Activated CD4-positive, CD25-positive, alpha-beta regulatory T cell treated with anti-CD3 and anti-CD28 coated beads, Interleukin-2, amount 50 U/mL, for 24 hours (primary cell): ENCODE measurements at places on chromosomes 6 and 20.

DNA sequence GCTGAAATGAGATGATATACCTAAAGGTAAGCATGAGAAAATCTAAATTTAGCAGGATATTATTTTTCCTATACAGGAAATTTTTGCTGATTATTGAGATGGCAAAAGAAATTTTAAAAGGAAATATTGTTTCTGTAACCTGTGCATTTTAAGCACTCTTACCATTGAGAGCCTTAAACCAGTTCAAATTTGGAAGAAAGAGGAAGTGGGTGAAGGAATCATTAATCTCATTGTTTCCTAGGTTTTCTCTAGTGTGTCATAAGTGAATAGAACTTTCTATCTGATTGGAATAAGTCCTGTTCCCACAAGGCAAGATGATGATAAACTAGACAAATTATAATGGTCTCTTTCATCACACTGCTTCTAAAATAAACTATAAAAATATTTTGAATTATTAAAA is 22.4 kb upstream of the FKBP1C start:
- no peak for ATAC-seq

- no peak for ATAC-seq
Measured at GRCh38 chr6:119426619-119427018, 77.1 kb upstream of the MAN1A1 start.

- ATAC-seq, result no peak
Measured at GRCh38 chr20:33733654-33734576, 2.1 kb downstream of the ZNF341 start.

DNA sequence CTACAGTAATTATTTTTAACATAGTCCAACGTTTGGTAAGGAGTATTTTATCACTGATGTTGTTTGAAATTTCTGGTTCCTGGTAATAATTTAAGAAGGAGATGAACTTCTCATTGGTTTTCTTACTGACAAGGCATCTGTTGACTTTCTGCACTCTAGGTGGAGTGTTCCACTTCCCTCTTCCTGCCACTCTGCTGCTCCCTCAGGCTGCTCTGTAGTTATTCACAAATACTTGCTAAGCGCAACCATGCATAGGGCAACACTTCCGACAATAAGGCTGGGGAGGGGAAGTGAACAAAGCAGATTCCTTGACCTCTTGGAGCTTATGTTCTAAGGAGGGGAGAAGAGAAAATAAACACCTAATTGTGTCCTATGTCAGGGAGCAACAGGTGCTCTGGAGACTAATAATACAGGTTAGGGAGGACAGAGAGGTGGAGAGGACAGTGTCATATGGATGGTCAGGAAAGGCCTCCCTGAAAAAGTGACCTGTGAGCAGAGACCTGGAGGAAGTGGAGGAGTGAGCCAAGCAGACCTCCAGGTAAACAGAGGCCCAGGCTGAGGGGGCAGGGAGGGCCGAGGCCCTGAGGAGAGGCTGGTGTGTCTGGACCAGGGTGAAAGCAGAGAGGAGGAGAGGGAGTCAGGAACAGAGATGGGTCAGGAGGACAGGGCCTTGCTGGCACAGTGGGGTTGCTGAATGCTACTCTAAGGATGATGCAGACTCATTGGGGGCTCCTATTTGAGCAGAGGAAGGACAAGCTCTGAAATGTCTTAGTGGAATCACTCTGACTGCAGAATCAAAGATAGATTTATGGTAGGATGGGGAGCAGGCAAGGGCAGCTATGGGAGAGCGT is 134.8 kb upstream of the SLC24A3 start:
- no peak for ATAC-seq

DNA sequence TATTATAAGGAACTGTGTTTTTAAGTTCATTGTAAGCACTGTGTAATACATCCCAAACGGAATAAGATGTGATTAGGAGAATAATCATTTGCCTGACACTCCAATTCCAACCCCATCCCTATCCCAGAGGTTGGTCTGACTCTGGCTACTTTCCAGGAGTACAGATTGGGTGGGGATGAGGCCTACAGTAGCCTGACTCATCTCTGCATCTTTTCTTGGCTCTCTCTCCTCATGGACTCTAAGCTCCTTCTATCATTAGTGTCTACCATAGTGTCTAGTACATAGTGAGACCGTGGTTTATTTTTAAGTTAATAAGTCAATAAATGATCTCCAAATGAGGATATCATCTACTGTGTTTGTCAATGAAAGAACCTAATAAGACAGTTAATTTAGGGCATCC is 92.2 kb upstream of the CNKSR3 start:
- ATAC-seq, result no peak

GRCh38 chr6:41573985-41574384 is 27.8 kb downstream of the FOXP4 start:
- no peak for ATAC-seq

DNA sequence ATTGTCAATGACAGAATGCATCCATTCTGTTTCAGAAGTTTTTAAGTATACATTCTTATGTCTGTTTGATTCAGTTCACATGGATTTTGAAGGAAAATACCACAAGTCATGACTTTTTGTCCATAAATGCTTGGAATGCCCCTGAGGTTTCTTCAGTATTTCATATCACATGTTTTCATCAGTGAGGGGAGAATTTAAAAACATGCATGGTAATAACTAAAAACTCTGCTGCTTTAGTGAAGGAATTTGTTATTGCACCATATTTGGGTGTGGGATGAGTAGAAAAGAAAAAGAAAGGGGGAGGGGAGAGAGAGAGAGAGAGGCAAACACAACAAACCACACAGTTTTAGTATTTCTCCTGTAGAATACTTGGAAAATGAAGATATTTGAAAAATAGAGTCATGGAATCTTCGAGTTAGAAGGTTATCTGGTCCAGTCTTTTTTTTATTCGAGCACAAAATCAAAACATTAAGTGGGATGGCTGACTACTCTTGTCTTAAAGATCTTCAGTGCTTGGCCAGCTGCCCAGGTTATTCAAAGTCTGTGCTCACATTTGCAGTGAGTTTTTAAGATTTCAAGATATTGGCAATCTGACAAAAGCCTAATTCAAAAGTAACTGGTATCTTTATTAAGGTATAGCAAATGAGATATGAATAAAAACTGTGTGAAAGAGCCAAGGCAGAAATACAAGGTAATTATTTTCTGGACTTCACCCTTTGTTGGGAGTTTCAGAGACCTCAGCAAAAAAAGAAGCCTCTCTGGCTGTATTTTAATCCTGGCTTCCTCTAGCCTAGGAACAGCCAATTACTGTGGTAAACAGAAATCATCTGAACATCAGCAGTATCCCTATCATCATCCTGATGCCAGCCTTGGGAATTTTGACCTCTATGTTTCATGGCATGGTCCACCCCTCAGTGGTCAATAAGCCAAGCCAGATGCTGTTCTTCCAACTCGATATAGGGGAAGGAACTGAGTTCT is 687.9 kb upstream of the CITED2 start:
- no peak for ATAC-seq

- ATAC-seq, result peak; percentile 68
Measured at GRCh38 chr6:52160472-52161104, 25.6 kb upstream of the IL17A start.

DNA sequence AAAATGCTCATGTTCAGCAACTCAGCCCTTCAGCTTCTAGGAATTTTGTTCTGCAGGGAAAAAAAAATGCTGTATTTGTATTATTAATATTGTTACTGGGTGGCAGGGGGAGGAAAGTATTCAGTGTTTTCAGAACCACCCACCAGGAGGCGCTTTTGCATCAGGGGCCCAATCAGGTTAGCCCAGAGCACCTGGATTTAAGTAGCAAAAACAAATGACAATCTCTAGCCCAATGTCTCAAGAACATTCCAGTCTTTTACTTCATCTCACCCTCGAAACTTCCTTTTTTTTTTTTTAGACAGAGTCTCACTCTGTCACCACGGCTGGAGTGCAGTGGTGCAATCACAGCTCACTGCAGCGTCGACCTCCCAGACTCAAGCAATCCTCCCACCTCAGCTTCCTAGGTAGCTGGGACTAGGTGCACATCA is 635 bp upstream of the C20orf203 start:
- peak; percentile 52 for ATAC-seq

- no peak for ATAC-seq
Measured at GRCh38 chr6:28142446-28142845, 763 bp downstream of the ZKSCAN8 start.

DNA sequence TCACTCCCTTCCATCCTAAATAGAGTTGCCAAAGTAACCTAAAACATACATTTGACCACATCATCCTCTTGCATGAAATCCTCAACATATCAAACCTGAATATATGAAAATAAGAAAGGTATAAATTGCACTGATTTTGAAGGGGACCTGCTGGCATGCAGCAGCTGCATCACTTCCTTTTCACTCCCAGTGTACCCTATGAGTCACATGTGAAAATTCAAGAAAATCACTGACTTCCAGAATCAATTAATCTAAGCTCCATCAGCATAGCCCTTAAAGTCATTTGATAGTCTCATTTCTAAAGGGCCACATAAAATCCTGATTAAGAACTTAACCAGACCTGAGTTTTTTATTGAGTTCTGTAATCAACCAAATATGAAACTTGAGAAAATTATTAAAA is 24.3 kb downstream of the SNX14 start:
- ATAC-seq, result no peak

DNA sequence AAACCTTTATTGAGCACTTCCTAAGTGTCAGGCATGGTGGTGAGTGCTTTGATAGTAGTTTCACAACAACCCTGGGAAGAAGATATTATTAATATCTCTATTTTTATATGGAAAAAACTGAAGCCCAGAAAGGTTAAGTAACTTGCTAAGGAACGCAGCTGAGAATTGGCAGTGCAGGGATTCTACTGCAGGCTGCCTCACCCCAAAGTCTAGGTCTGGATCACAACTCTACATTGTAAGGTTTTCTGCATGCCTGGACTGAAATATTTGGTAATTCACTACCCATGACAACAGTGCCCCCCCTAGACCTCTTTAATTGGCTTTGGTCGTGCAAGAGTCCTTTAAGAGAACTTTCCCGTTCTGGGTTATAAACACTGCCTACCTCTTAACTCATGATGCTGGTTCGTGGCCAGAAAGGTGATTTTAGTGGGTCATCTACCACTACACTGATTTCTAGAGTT is 67.1 kb upstream of the KCNQ5 start:
- no peak for ATAC-seq

DNA sequence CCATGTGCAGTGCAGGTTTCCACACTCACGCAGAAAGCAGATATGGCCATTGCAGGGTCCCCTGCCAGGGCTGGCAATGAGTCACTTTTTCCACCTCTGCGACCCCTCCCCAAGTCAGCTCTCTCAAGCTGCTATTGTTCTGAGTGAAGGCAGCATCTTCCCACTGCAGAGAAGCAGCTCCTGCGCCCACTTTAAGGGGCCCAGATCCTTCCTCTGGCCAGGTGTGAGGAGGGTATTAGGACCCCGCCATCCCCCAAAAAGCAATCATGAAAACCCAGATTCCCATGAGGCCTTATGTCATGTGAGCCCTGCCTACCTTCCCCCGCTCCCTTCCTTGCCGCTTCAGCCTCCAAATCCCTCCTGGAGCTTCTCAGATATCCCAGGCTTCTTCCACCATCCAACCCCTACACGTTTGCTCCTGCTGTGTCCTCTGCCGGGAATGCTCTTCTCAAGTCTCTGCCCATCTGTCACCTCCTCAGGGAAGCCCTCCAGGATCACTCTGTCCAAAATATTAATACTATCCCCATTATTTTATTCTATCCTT is 220.3 kb downstream of the NFATC2 start:
- no peak for ATAC-seq

DNA sequence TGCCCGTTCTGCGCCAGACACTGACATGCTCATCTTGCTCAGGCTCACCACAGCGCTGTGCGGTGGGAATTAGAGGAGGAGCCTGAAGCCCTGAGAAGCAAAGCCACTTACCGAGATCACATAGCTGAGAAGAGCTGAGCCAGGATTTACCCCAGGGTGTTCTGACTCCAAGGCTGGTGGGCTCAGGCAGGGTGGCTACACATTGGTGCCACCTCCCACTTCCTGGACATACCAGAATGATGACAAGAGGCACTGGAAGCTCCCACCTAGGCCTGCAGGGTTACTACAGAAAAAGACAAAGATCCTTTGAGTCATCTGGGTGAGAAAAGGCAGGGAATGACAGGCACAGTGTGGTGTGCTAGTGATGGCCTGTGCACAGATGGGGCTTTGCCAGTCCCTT is 24.4 kb upstream of the FKBP1A start:
- no peak for ATAC-seq

DNA sequence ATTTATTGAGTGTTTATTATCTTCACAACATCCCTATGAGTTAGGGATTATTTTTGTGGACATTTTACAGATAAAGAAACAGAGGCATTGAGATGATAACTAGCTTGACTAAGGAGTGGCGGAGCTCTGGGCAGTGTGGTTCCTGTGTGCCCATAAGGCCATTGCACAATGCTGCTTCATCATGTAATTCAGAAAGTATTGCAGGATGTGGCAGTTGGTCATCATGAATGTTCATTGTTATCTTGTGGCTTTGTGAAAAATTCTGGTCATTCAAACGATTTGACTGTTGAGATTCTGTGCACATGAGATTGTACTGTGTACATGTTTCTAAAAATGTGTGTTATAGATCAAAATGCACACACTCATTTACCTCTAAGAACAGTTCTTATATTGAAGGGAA is 150.8 kb downstream of the ESR1 start:
- no peak for ATAC-seq

- no peak for ATAC-seq
Measured at GRCh38 chr6:104526376-104526775, 333.3 kb downstream of the HACE1 start.

GRCh38 chr6:88008831-88009231 is 38.8 kb upstream of the SPACA1 start:
- ATAC-seq, result no peak

DNA sequence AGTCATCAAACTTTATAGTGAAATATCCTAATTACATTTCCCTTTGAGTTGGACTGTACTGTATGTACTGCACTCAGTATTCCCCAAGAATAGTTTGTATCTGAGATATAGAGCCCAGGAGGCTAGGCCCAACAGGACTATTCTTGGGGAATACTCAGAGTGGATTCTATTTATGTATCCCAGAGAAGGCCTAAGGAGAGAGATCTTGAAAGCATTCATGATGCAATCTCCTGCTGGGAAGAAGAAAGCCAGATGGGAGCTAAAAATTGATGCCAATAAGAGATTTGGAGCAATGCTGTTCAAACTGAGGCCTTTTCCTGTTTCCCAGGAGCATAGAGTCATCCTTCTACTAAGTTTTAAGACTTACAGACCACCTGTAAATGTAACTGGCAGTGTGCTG is 452.1 kb upstream of the PLCB4 start:
- no peak for ATAC-seq

- ATAC-seq, result no peak
Measured at GRCh38 chr6:158039178-158039557, 57.5 kb downstream of the SYNJ2 start.

DNA sequence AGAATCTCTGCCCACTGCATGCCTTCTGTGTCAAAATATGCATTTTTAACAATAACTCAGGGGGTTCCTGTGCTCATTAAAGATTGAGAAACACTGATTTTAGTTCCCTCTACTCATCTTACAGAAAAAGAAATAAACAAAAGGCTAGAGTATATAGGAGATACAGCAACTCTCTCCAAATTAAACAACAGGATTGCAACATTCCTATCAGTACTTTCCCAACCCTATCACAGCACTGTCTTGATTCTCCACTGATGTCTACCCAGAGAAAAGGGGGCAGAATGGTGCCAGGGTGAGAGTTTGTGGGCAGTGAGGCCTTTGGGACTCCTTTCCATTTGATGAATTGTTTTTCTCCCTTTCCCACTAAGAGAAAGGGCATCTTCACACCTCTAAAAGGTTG is 4.7 kb downstream of the OTOR start:
- ATAC-seq, result no peak

- ATAC-seq, result no peak
Measured at GRCh38 chr6:25602674-25602982, 49.4 kb upstream of the SCGN start.
